Stimulated activated CD4-positive, alpha-beta T cell treated with anti-CD3 and anti-CD28 coated beads, Interleukin-15, amount 100 ng/mL, for 1 hour (primary cell): ENCODE measurements at places on chromosomes 1 and 21.

DNA sequence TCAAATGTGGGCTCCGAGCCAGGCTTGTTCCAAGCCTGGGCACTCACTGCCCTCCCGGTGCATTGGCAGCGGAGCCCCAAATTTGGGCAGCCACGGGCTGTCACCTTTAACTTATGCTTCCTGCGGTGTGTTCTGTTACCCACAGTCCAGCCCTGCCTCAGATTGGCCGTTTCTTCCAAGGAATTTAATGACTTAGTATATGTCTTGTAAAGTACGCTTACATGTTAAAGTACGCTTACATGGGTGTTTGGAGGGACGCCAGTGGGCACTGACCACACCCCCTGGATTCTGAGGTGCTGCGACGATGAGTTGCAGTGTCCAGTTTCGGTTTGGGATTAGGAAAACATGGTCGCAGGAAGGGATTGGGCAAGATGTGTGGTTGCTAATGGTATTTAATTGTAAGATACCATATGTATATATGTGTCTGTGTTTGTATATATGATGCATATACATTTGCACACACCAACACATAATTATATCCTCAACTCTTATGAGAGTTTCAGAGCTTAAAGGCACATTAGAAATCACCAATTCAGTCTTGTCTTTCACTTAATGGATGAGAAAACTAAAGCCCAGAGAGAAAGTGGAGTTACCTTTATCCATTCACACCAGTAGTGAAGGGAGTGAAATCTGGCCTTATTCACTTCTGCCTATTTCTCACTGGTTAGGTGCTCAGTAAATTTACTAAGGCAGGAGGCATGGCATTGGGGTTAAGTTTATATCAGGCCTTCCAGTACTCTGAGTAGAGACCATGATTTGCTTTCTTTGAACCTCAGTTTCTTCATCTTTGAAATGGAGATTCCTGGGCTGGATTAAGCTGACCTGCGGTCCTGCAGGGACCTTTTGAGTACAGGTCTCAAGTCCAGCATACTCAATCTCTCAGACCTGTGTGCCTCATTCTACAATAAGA is 1.0 kb downstream of the SMYD2 start:
- DNase-seq = no peak

DNA sequence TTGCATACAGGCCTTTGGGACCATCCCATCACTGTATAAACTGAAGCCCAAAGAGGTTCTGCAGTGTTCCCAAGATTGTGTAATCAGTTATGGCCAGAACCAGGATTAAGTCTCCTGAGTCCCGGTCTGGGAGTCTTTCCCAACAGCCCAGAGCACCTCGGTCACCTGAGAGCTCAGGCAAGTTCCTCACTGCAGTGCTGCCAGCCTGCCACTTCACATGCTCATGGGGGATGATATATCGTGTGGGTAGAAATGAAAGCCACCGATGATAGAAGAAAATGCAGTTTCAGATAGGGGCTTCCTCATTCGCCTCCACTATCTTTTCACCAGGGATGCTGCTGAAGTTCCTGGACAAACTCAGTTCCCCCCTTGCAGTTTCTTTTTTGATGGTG is 30.4 kb downstream of the FHAD1 start:
- DNase-seq = no peak

DNA sequence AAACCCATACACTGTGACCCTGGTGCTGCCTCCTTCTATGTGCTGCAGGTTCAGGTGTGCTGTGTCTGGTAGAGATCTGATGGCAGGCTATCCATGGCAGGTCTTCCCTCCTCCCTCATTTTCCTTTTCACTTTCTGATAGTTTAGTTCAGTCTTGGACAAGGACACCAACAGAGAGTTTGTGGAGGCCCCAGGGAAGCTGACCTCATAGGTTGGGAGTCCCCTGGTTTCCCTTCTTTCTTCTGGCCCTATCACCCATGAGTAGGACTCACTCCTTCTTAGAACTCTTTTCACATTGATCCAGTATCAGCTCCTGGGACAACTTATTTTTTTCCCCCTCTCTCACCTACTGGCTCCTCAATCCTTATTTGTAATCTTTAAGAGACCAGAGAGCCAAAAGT is 8.3 kb downstream of the GRHL3 start:
- DNase-seq = no peak

DNA sequence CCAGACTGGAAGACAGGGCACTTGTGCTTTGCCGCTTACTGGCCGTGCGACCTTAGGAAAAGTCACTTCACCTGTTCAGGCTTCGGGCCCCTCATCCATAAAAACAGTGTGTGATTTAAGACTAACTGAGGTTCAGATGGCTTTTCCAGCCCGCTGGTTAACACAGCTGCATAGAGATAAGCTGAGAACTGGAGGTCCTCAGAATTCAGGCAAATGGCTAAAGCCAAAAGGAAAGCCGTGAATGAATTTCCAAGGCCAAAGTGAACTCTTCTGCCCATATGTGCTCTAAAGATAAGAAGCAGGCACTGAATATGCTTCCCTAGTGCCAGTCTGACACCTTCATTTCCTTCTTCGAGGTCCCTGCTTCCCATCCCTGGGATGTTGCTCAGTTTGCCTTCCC is 23.5 kb upstream of the SARS1 start:
- no peak for DNase-seq

- DNase-seq = no peak
These were observed 57.8 kb downstream of the EPB41 start for GRCh38 chr1:28971980-28972771.

DNA sequence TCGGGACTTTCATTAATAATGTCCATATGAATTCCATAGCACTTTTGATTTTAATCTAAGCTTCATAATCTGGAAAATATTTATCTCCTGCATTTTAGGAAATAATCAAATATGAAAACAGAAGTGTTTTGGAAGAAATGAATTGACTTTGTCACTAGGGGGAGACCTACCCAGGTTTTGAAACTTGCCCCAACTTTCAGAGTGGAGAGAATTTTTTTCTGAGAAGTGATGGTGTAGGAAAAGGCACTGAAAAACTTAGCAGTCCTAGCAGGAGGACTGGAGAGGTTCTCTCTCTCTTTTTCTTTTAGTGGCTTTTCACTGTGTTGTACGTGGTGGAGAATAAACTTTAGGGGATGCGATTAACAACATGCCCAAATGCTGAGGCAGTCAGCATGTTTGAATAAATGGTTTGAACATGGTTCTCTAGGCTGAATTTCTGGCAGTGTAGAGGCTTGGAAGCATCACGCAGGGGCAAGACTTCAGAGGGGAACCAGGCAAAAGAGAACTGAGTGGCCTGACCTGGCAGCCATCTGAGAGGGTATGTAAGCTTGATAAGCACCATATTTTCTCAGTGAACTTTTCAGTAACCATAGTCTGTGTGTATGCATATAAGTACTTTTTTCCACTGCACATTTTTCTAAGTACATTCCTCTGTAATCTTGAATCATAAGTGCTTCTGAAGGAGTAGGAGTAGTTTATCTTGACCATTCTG is 68.3 kb upstream of the NEK7 start:
- DNase-seq = no peak

DNA sequence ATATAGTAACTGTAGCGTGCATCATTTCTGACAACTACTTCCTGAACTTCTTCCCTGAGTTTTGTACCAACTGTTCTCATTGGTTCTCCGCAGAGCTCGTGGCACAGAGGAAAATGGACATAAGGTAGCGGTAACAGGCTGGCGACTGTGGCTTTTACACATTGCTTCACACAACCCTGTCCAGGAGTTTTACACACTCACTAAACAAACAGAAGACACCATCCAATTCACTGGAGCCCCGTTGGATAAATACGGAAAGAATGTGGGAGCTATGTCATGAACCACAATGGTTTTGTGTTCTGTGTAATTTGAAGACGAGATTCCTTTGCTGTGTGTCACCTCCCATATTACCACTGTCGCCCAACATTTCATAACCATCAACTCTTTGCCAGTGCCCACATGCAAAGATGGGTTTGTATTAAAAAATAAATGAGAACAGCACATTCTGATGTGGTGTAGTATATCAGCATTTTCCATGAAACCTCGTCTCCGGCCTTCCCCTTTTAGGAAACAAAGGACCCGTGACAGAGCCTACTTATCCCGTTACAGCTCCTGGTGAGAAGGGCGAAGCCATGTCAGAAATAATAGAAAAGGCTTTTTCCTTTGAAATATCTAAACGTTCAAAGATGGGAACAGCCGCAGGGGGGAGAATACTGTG is 47.4 kb upstream of the ENAH start:
- DNase-seq = no peak

DNA sequence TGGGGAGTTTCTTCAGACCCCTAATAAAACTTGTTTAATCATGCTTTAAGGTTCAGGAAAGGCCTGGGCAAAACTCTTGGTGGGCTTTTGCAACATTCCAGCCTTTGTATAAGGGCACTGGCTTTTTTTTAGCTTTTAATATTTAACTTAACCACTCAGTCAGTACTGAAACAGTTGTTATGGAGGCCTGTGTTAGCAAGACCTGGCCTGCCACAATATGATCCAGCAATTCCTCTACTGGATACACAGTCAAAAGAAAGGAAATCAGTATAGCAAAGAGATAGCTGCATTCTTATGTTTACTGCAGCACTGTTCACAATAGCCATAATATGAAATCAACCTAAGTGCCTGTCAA is 75.1 kb upstream of the COG2 start:
- no peak for DNase-seq

DNA sequence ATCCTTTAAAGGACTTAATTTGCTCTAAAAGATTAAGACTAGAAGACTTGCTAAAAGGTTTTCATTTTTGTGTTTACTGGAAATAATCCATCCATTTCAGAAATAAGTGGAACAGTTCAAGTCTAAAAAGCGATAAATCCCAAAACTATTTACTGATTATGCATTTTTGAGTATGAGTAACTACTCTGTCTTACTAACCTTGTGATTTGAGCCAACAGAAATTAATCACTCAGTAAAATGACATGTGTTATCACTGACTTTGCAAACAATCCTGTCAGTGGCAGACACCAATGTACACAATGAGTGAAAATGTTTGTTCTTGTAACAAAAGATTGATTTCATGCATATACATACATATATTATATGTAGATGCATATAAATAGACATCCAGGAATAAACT is 218.0 kb downstream of the DENND1B start:
- DNase-seq = no peak

DNA sequence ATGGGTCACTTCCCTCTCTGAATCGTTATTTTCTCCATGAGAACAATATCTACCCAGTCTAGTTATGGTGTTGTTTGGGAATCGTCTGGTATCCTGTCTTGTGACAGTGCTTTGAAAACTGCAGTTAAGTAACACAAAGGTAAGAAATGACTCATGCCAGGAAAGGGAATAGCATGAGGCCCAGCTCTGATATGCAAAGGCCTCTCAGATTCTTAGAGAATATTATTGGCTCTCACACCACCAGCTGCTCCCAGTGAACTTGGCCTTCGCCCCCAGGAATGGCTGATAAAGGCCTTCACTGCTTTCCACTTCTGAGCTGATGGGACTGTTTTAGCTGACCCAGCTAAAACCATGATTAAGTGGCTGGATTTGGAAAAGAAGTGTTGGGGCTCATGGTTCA is 27.1 kb downstream of the NEK2 start:
- DNase-seq = no peak

GRCh38 chr1:9539829-9540550 is 725 bp downstream of the SLC25A33 start:
- DNase-seq = no peak

- peak; percentile 75 for DNase-seq
These were observed 13.2 kb upstream of the CELA3B start for GRCh38 chr1:21963477-21964217.

GRCh38 chr1:171909711-171910110 is 68.4 kb downstream of the DNM3 start:
- DNase-seq = no peak

- no peak for DNase-seq
These were observed 59.4 kb upstream of the FMOD start for GRCh38 chr1:203410182-203410900.

- no peak for DNase-seq
These were observed 1.5 kb downstream of the AK4 start for GRCh38 chr1:65149351-65150107.

GRCh38 chr1:156751451-156751756 is at the start of gene HDGF:
Gene HDGF, minus strand, starts transcription at chr1:156751675. Its CDS starts 246 bp downstream, at chr1:156751429.
- DNase-seq = no peak

DNA sequence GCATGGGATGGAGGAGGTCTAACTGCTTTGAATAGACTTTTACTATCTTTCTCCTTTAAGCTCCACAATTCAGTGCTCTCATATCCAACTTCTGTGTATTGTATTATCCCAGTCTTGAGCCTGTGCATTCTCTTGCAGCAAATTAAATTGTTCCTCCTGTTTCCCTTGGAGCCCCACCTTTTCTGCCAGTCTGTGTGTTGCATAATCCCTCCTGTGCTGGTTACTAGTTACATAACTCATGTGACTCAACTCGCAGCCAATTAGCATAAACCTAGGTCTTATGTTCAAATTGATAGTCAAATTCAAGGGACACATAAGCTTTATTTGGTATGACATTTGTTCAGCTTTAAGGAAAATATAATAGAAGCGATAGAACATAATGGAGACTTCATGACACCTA is 1863.5 kb downstream of the MRPL39 start:
- no peak for DNase-seq

GRCh38 chr1:44237721-44238457 is 24.6 kb downstream of the DMAP1 start:
- peak; percentile 18 for DNase-seq

DNA sequence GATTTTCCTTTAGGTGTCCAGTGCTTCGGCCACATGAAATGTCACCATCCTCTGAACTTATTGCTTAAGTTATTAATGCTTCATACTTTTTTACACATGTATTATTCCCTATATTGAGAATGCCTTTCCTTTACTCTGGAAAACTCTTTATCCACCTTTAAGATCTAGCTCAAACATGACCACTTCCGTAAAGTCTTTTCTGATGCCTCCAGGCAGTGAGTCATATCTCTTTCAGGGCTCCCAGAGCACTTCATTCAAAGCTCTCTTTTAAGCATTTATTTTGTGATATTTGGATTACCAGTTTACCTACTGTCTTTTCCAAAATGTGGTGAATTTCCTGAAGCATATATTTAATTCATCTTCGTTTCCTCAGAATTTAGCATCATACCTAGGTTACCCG is 178.9 kb downstream of the HS2ST1 start:
- DNase-seq = no peak

GRCh38 chr1:159937054-159937750 is 8.2 kb downstream of the IGSF9 start:
- DNase-seq = no peak

DNA sequence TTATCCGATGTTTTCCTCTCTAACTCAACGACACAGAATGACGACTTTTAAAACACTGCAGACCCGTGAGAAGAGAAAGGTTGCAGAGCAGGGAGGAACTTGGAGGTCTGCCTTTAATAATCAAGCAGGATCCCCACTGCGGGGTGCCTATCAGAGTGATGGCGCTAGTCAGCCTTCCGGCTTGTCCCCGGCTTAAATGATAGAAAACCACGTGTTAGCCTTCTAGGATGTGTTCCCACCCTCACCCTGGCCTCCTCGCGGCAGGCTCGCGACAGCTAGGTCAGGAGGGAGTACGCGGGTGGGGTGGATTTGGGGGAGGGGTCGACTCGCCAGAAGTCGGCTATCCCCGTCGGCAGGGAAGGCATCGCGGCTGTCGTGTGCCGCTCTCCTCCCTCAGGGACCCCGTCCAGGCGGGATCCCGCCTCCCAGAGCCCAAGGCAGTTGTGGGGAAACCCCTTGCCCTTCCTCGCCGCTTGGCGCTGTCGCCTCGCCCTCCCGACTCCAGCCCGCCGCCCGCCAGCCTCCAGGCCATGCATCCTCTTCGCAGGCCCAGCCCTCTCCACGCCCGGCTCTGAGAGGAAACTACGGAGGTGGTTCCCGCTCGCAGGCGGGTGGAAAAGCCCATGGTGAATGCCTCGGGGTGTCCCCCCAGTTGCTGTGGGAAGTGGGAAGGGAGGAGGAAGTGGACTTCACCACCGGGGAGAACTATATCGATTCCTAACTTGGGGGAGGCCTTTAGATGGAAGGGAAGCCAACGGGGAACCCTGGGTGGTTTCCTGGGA is 1.1 kb upstream of the SMG7 start:
- peak; percentile 54 for DNase-seq

- no peak for DNase-seq
These were observed 26.2 kb downstream of the CAPN8 start for GRCh38 chr1:223639331-223639749.
